Stimulated activated CD4-positive, alpha-beta T cell treated with anti-CD3 and anti-CD28 coated beads, Interleukin-4, amount 100 ng/mL, for 4 hours (primary cell): ENCODE measurements at places on chromosomes 3 and 15.

GRCh38 chr15:63576441-63576840, 20.7 kb upstream of the FBXL22 start:
- no peak for DNase-seq

- no peak for DNase-seq
Observed at GRCh38 chr15:69299943-69300588, 1.4 kb downstream of the PAQR5 start.

- DNase-seq: no peak
Observed at GRCh38 chr3:38782148-38782547, 33.9 kb downstream of the SCN10A start.

DNA sequence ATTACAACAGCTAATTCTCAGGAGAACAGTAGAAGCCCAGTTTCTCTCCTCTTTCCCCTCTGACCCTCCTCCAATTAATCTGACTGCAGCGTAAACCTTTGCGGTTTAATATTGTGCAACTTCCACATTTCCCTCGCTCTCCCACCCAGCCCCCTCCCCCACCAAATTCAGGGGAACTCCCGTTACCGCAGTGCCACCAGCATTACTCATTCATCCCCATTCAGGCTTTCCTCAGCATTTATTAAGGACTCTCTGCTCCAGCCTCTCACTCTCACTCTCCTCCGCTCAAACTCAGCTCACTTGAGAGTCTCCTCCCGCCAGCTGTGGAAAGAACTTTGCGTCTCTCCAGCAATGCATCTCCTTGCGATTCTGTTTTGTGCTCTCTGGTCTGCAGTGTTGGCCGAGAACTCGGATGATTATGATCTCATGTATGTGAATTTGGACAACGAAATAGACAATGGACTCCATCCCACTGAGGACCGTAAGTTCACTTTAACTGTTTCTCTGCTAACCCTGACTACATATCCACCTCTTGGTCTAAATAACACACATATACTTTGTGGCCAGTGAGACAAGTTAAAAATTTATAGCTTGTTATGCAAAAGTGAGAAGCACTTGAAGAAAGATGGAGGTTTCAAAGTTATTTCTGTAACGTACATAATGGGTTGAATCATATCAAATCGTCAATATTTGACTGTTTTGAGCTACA, at the start of gene PTX3:
PTX3 (plus strand) TSS at position 268 of the 709 bp plus-strand sequence; CDS start at position 352, 84 bp downstream.
- DNase-seq: no peak

- DNase-seq: no peak
Observed at GRCh38 chr3:188839187-188839695, 332.5 kb upstream of the TPRG1 start.

- no peak for DNase-seq
Observed at GRCh38 chr3:188351648-188352047, 197.7 kb downstream of the LPP start.

DNA sequence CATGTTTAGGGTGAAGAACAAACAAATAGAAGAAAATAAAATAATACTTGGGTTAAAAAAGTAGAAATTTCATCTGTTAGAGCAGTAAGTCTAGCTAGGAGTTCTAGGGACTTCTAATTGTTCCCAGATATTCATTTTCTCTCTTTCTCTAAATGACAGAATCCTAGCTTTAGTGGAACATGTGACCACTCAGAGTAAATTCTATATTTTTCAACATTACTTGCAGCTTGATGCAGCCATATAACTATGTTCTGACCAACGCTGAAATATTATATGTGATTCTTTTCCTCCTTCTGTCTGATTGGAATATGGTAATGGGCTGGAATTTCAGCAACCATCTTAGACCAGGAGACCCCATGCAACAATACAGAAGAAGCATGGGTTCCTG, 8.1 kb downstream of the PTX3 start:
- DNase-seq: no peak

DNA sequence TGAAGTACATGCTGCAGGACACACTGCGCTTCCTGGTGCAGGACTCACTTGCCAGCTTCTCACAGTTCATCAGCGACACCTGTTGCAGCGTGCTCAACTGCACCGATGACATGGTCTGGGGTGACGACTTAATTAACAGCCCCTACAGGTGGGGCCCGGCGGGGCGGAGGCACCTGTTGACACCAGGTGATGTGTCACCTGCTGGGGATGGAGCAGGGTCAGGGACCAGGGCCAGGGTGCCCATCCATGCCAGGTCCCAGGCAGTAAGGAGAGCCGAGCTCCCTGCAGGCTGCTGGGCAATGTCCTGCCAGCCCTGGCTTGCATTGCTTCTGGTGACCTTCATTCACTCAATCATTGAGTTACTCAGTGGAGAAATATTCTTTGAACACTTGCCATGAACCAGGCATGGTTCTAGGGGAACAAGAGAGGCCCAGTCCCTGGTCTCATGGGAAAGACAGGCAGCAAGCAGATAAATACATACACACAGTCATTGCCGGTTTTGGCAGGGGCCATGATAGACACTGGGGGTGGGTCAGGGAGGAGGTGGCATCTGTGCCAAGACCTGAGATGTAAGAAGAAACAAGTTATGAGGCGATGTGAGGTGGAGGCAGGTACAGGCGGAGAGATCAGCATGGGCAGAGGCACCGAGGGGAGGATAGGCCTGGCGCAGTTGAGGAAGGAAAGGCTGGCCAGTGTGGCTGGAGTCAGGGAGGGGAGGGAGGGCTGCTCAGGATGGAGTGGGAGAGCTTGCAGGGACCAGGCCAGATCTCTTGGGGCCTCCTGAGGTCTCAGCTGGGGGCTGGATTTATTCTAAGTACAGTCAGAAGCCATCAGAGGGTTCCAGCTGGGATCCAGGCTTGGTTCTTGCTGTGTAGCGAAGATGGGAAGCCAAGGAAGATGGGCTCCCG, 30.8 kb downstream of the DNAH1 start:
- no peak for DNase-seq

GRCh38 chr15:66643033-66643432, 59.0 kb upstream of the SMAD6 start:
- DNase-seq: no peak

GRCh38 chr3:127731546-127732289, 59.0 kb downstream of the ABTB1 start:
- no peak for DNase-seq

- DNase-seq: no peak
Observed at GRCh38 chr15:75125935-75126334, 75.7 kb upstream of the C15orf39 start.

- DNase-seq: no peak
Observed at GRCh38 chr15:59993950-59994401, 10.1 kb upstream of the FOXB1 start.

DNA sequence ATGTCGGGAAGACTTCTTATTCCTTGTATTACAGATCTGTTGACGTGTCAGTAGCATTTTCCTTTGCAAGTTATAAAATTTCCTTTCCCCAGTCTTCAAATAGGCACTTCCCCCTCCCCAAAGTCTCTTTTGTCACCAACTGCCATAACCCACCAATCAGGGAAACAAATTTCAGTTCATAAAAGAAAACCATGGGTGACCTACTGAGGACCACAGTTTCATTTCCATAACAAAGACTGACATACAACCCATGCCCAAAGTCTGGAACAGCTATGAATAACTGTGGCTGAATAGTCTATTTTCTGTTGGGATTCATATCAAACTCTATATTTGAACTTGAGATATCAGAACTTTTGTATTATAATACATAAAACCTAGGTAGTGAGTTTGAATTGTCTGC, 307.8 kb downstream of the KBTBD8 start:
- no peak for DNase-seq

DNA sequence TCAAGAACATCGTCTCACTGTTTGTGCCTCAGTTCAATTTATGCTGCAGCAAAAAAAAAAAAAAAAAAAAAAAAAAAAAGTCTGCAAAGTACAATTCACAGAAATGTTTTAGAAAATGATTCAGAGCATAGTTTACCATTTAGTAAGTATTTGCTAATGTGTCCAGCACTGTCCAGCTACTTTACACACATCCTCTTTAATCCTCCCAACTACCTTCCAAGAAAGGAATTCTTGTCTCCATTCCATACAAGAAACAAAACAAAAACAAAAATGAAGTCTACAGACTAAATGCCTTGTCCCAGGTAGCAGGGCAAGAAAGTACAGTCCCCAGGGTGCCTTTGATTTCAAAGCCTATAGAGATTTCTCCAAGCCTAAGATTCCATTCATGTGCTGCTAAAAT, 38.9 kb upstream of the SNTN start:
- DNase-seq: no peak

DNA sequence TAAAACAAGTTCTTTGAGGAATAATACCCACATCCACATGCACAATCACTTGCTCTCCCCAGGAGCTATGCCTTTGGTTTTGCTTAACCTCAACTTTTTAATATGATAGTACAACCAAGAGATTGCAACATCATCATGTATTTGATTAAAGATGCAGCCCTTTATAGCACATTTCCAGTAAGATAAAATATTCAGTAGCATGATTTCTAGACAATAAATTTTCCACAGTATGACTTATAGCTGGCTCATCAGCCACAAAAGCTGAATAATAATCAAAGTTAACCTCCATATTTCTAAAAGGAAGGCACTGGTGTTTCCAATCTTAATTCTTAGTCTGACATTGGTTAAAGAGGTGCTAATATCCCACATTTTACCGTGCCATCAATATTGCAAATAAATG, 622.5 kb downstream of the TBL1XR1 start:
- no peak for DNase-seq

DNA sequence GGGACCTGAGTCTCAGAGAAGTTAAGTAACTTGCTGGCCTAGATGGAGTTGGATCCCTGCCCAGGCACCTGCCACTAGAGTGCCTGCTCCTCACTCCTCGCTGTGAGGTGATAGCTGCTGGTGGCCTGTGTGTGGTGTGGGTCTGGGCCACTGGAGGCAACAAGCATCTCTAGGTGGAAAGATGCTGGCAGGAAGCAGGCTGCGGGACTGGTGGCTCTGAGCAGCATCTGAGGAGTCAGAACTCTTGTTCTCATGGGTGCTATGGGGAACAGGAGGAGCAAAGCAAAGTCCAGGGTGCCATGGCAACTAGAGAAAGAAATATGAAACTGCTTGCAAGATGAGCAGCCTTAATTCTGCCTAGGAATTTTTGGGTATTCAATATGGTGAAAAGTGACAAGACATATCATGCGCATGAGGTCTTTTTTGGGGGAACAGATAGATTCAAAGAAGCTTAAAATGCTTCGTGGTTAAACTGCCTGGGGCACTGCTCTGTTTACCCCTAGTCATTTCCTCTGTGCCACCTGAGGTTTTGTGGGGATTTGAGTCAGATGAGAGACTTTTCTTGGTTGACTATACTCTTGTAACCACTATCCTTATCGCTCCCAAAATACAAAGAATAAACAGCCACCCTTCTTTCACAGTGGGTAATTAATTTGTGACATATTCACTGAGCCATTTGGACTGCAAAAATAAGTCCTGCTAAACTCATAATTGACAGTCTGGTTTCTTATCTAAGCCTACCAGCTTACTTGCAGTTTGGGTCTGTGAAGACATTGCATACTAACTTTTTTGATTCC, 50.3 kb downstream of the MED12L start:
- DNase-seq: no peak

DNA sequence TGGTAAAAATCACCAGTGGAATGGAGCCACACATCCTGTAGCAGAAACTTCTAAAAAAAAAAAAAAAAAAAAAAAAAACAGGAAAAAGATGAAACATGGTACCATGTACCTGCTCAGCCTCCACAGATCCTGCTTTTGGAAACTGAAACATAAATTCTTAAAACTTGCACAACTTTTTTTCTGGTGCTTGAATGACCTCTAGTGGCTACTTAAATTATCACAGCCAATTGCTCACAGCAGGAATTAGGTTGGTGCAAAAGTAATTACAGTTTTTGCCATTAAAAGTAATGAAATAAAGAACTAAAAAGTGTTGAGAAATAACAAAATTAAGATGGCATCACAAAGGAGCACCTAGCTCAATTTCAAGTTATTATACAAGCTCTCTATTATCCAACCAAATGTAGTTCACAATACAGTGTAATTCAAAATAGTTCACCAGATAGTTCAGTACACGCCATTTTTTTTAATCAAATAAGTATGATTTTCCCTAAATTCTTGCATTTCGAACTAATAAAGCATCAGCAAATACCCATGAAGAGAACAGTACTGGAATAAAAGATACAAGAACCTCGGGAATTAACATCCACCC, 80.6 kb downstream of the ULK4 start:
- no peak for DNase-seq

GRCh38 chr3:188217726-188218125, 63.8 kb downstream of the LPP start:
- DNase-seq: no peak

DNA sequence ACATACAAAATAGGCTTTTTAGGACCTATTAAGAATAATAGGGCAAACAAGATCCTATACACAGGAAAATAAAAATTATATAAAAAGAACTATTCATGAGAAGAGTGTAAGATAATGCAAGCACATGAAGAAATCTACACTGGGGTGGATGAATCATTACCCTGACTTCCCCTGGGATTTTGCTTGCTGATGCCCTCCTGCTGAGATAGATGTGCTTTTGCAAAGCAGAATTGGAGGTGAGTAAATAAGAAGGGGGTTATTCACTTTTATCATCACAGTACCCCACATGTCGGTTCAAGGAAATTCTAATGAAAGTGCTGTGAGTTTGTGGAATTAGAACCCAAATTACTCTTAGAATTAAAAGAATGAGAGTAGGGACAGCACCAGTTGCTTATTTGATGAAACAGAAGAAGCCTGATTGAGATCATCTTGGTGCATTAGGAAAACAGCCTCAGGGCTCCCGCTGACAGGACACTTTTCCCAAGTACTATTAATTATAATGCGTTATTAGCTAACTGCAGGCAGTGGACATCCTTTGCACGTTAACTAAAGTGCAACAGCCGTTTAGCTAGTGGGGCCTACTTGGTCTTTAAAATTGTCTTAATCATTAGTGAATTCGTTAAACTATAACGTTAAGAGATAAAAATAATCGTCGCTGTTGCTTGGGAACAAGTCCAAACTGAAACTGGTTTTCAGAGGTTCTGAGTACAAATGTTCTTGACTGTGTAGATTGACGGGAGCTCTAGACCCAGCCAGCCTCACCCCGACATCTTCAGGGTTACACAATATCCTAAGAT, 48.4 kb downstream of the SLC2A2 start:
- no peak for DNase-seq

GRCh38 chr15:77605547-77605946, 27.2 kb downstream of the LINGO1 start:
- no peak for DNase-seq

- peak; percentile 49 for DNase-seq
Observed at GRCh38 chr15:89486726-89487050, 9.7 kb downstream of the RHCG start.

DNA sequence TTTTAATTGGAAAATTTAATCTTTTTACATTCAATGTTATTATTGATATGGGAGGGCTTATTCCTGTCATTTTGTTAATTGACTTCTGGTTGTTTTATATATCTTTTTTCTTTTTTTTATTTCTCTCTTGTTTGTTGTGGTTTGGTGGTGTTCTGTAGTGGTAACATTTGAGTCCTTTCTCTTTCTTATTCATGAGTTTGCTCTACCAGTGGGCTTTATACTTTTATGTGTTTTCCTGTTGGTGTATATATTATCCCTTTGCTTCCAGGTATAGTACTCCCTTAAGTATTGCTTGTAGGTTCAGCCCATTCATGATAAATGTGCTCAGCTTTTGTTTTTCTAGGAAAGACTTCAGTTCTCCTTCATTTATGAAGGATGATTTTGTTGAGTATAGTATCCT, 57.6 kb downstream of the GALK2 start:
- DNase-seq: no peak

GRCh38 chr3:173892547-173892946, 495.0 kb downstream of the NLGN1 start:
- DNase-seq: no peak
